ENCODE measurements at places on chromosomes 2 and 18. TPM values are rescaled to one million over a fixed set of nuclear protein-coding genes. Genes with fewer than 3 reads are reported as not detected.

Gene BMP10
- total RNA-seq = not detected

DNA sequence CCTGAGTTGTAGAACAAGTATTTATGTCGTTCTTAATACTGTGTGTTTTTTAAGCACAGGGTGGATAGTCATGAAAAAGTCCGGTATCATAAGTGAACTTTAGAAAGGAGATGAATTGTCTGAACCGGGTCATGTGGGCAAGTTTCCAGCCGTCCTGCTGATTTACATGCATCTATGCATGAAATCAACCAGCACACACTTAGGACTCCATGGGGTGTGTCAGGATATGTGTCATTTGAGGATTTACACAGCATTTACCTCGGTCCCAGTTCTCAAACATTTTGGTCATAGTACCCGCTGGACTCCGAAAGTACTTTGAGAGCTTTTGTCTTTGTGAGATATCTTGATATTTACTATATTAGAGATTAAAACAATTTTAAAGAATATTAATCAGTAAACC lies 47.5 kb upstream of the TWSG1 start:
- no peaks in the 10 kb centered on the region for H3K36me3 ChIP-seq
- no peak overlapping the region for H3K4me3 ChIP-seq
- no peaks in the 10 kb centered on the region for H3K27me3 ChIP-seq

Gene PLGLB1
- 6.0 TPM for total RNA-seq

DNA sequence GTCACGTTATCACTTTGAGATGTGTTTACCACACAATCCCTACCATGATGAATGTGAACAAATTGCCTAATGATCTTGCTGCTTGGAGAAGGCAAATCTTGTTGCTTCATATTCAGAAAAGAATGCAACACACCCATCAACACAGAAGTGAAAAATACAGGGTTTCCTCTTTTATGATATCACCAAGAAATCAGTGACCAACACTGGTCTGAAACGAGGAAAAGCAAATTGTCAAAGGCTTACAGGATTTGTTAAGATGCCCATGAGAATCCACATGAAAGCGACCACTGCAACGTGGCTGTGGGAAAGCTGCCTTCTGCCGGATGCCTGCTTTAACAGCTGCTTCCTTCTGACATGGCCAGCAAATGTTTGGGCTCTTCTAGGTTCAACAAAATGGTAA lies 397.6 kb upstream of the LRATD1 start:
- H3K27me3 ChIP-seq = no peaks in the 10 kb centered on the region
- H3K27ac ChIP-seq = no peak overlapping the region
- H3K4me1 ChIP-seq = no peaks in the 10 kb centered on the region
- H3K36me3 ChIP-seq = no peaks in the 10 kb centered on the region

DNA sequence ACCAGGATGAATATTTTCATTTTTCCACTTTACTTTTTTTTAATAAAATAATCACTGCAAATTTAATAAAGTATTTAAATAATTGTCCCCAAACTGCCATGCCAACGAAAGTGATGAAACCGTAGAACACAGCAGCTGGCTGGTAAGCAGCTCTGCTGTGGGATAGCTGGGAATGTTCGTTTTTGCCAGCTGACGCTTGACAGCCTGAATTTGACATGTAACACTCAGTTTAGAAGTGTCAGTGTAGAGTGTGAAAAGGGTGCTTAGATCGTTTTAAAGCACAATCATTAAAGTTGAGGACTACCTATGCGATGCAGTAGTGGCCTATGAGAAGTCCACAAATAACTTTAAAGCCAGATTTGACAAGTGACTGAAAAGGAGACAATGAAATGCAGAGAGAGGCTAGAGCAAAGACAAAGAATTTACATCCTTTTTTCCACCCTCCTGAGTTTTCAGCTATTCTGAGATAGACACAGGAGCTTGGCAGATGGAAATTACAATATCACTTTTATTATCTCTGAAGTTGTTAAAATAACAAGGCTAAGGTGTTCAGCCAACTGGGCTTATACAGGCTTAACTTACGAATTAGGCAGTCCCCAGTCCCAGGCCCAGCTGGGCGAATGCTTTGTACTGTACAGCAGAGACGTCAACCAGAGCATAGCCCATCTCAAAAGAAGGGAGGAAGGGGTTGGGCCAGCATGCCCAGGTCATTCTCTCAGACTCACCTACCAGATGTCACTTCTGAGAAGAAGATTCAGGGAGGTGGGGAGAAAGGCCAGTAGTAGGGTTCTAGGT lies 31.9 kb upstream of the SLC1A4 start:
- H3K4me3 ChIP-seq = no peak overlapping the region
- H3K27me3 ChIP-seq = no peaks in the 10 kb centered on the region
- no peaks in the 10 kb centered on the region for H3K4me1 ChIP-seq

GRCh38 chr2:65818873-65819451 lies 386.6 kb upstream of the SPRED2 start:
- H3K36me3 ChIP-seq = no peaks in the 10 kb centered on the region
- H3K4me3 ChIP-seq = no peak overlapping the region
- no peaks in the 10 kb centered on the region for H3K4me1 ChIP-seq
- no peak overlapping the region for H3K27ac ChIP-seq
- no peaks in the 10 kb centered on the region for H3K27me3 ChIP-seq

Gene APCDD1
- total RNA-seq = 38.8 TPM

GRCh38 chr2:36326286-36326685 lies 29.3 kb upstream of the CRIM1 start:
- no peak overlapping the region for H3K27ac ChIP-seq
- no peaks in the 10 kb centered on the region for H3K27me3 ChIP-seq
- no peaks in the 10 kb centered on the region for H3K4me1 ChIP-seq
- DNase-seq = no peak
- no peak overlapping the region for H3K4me3 ChIP-seq

GRCh38 chr2:220575963-220576362 lies 948.5 kb downstream of the SLC4A3 start:
- no peaks in the 10 kb centered on the region for H3K4me1 ChIP-seq
- DNase-seq = no peak
- H3K27ac ChIP-seq = no peak overlapping the region
- H3K27me3 ChIP-seq = peaks cover 9% of the 10 kb centered on the region
- H3K36me3 ChIP-seq = no peaks in the 10 kb centered on the region
- no peak overlapping the region for H3K4me3 ChIP-seq

All from breast epithelium (tissue), 4 donors.